ENCODE measurements at places on chromosomes 4 and X.

- no peak for DNase-seq
Observed at GRCh38 chr4:48495941-48496340, 5.9 kb downstream of the ZAR1 start.

- no peak for DNase-seq
Observed at GRCh38 chr4:57443308-57443707, 333.1 kb upstream of the IGFBP7 start.

- peak; percentile 13 for DNase-seq
Observed at GRCh38 chr4:138188406-138189084, 53.6 kb downstream of the SLC7A11 start.

GRCh38 chrX:133674726-133675470 lies 259.6 kb upstream of the GPC4 start:
- no peak for DNase-seq

DNA sequence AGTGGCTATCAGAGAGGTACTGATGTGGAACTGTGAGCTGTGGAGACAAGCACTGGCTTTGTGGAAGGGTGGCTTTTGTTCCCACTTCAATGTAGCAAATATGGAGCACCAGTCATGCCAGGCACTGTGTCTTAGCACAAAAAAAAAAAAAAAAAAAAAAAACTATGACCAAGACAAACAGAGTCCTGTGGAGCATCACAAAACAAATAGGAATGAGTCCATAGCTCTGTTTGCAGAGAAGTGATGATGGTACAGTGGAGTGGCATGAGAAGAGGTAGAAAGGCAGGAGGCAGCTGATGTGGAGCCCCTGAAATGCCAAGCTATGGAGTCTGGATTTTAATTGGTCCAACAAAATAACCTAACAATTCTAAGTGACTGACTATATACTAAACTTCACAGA lies 116.9 kb downstream of the RAB28 start:
- no peak for DNase-seq

DNA sequence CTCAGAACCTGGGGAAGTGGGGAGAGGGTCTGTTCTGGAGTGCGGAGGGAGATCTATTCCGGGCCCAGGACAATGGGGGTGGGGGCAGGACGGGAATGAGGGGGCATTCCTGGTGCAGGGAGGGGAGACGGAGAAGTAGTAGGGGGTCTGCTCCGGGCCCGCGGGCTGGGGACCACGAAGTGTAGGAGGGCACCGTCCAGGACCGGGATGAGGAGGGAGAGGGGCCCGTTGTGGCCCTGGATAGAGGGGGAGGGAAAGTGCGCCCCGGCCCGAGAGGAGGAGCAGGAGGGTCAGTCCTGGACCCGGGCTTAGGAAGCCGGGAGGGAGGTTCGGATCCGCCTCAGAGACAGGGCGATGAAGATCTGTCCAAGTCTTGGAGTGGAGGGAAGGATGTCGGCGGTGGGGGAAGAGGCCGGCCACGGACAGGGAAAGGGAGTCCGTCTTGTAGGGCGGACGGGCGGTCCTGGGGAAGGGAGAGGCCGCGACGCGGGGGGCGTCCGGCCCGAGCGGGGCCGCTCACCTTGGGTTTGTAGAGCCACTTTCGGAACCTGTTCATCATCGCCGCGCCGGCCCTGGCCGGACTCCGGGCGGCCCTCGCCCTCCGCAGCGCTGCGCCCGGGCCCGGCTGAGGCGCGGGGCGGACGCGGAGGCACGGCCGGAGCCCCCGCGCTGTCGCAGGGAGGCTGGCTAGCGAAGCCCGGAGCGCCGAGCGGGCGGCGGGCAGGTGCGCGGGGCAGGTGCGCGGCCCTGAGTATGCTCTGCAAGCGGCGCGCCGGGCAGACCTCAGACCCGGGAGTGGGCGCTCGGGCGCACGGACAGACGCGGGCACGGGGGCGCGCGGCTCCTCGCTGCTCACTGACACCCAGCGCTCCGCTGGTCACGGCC lies at the start of gene ZFYVE28:
ZFYVE28 (minus strand) TSS at position 881 of the 885 bp plus-strand sequence; CDS start at position 559, 322 bp downstream.
- no peak for DNase-seq

- DNase-seq: no peak
Observed at GRCh38 chr4:145881576-145881975, 57.0 kb downstream of the ZNF827 start.

- DNase-seq: peak; percentile 55
Observed at GRCh38 chrX:1462596-1463251, 10.0 kb upstream of the ASMTL start.

DNA sequence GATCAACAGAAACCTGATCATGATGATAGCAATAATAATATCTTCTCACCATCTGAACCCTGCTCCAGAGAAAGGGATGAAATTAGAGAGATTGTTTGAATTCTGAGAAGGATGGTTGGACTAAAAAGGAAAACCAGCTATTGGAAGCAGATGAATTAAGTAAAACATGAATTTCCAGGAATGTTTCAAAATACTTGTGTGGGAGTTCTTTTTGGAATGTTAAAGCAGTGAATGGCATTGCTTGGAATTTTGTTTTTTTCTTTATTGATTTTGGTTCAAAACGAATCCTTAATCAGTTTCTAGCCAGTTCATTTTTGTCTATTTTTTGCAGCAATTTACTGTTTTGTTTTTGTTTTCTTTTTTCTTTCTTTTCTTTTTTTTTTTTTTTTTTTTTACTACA lies 150.3 kb downstream of the NHS start:
- DNase-seq: peak; percentile 45

GRCh38 chr4:15636818-15637217 lies 18.3 kb downstream of the FBXL5 start:
- no peak for DNase-seq

DNA sequence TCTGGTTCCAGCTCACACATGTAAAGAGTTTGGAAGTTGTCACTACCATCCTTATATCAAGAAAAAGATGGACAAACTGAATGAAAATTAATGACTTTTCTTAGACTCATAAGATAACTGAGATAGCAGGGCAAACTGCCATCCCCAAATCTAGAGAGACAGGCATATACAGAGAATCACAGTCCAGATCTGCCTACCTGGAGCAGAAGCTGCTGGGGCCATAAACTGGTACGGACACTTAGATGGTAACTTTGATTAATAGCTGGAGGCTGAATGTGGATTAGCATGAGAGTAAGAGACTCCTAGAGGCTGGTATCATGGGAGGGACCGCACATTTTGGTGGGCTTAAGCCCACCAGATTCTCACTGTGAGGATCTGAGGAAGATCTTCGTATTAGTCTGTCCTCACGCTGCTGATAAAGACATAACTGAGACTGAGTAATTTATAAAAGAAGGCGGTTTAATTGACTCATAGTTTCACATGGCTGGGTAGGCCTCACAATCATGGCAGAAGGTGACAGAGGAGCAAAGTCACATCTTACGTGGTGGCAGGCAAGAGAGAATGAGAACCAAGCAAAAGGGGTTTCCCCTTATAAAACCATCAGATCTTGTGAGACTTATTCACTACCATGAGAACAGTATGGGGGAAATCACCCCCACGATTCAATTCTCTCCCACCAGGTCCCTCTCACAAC lies 10.8 kb upstream of the POLA1 start:
- DNase-seq: no peak

- DNase-seq: no peak
Observed at GRCh38 chr4:21177092-21177491, 476.8 kb downstream of the PACRGL start.

- DNase-seq: no peak
Observed at GRCh38 chrX:67613996-67614395, 70.2 kb downstream of the AR start.

GRCh38 chrX:133337250-133337649 lies 78.0 kb downstream of the GPC4 start:
- DNase-seq: no peak

- no peak for DNase-seq
Observed at GRCh38 chr4:161160718-161161117, 1003.1 kb downstream of the FSTL5 start.

DNA sequence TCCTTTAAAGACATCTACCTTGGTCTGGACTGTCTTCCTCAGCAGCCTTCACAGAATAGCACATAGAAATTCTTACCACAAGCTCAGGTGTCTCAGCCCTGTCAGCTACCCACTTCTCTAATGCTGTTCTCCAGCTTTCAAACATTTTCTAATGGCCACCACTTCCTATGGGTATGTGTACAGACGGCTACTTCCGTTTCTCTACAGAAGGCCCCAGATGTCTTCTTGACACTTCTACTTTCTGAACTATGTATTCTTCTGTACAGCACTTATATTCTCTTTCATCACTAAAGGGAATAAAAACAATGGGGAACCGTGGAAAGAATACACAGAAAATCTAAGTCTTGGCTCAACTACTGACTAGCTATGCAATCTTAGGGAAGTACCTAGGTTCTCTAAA lies 13.3 kb downstream of the OPHN1 start:
- DNase-seq: no peak

DNA sequence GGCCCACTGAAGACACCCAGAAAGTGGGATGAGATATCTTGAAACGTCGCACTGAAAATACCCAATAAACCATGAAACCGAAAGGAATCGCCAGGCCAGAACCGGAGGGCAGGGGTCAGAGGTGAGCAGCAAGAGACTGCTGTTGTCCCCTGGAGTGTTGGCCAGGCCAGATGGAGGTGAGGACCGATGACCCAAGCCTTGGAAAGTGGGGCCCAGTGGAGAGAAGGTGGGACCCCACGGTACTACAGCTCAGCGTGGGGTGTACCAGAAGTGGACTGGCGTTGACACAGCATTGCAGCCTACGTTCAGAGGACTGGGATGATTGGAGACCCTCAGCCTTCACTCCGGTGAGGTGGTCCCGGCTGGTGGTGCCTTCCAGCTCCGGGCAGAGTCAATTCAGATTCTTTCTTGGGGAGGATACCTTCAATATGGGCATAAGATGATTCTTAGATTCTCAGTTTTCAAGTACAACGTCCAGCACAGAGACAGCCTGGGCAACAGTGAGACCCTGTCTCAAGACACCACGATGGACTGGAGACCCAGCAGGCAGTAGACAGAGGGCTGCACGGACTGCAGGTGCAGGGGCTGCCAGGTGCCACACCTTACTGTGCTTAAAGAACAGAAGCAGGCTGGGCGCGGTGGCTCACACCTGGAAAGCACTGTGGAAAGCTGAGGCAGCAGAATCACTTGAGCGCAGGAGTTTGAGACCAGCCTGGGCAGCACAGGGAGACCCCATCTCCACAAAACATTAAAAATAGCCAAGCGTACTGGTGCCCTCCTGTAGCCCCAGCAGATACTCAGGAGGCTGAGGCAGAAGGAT lies 23.3 kb downstream of the MAEA start:
- DNase-seq: no peak

DNA sequence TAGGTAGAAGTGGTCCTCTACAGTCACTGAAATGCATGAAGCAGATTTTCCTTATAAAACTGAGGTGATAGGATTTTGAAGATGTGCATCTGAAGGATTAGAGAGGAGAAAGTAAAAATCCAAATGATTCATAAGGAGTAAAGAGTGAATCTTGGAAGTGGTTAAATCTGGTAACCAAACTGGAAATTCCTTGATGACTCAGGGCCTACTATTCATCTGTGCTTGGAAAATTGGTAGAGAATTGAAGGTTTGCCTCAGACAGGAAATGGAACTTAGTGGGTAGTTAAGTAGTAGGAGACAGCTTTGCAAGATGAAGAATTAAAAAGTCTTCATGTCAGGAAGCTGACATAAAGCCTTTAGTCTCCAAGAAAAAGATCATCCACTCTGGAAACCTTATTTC lies 368.9 kb upstream of the CTSO start:
- DNase-seq: peak; percentile 91

GRCh38 chrX:8036914-8037313 lies 109.7 kb upstream of the PNPLA4 start:
- no peak for DNase-seq

- DNase-seq: peak; percentile 13
Observed at GRCh38 chr4:173748353-173748752, 218.3 kb upstream of the HAND2 start.

GRCh38 chr4:168514249-168514852 lies 17.5 kb downstream of the PALLD start:
- DNase-seq: peak; percentile 49

DNA sequence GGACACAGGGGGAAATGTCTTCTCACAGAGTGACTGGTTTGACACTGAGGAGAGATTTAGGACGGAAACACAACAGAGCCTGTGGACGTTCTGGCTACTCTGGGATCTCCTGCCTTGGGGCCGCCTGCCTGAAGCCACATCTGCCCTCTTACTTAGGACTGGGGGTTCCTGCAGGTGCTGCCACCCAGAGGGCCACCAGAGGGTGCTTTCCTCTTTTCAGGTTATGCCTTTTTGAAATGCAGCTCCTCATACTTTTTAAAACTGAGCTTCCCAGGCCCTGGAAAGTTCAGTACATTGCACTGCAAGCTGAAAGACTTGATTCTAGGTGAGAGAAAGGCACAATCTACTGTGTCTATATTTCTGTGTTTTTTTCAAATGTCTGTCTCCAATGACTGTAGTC lies 92.2 kb upstream of the PGRMC2 start:
- DNase-seq: peak; percentile 49

DNA sequence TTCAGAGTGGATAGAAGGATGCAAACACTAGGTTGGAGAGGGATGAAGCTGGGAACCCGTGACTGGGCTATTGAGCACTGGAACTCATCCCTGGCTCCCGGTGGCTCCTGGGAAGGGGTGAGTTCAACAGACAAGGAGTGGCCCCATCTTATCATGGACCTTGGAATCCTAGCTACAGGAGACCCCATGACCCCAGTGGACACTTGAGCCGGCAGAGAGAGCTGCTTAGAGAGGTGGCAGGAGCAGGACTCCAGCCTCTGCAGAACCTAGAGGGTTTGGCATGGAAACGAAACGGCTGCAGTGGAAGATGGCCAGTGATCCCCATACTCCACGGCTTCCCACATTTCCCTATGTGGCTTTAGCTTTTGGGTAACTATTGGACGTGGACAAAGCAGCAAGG lies 205.8 kb upstream of the SPANXN1 start:
- no peak for DNase-seq

- DNase-seq: peak; percentile 77
Observed at GRCh38 chrX:51743179-51743957, at the start of gene GSPT2. Gene GSPT2, plus strand, starts transcription at chrX:51743442. Its CDS starts 185 bp downstream, at chrX:51743627.

GRCh38 chr4:88341227-88342192 lies 37.1 kb upstream of the HERC6 start:
- peak; percentile 77 for DNase-seq

DNA sequence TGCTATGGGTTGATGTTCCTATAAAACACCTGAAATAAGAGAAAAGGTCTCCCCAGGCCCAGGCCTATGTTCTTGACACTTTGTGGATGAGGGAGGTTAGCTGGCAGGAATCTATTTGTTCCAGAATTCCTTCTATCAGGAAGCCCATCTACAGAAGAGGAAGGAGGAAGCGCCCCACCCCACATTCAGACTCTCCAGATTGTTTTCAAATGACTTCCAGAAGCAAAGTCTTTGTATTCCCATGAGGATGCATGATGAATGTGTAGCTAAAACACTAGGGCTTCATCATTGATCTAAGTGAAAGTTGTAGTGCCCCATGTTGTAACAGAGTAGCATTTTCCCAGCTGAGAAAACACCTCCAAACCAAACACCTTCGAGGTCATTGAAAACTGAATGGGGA lies 16.4 kb downstream of the OTC start:
- no peak for DNase-seq

- DNase-seq: peak; percentile 17
Observed at GRCh38 chr4:174036111-174036510, 247.4 kb downstream of the FBXO8 start.

DNA sequence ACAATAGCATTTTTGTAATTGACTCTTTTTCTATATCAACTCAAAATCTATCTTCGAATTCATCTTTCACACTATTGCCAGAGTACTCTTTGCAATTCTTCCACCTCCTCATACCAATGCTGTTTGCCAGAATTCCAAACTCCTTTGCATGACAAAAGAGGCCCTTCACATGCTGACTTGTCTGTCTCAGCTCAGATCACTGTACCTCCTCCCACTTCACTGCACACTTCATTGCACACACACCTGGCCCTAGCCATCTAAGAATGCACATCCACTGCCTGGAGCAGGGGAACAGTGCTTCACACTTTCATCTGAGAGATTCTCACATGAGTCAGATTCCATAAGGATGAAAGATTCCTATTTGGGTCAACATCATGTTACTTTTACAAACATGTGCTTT lies 56.5 kb downstream of the PRDM5 start:
- DNase-seq: peak; percentile 33

All from fibroblast of skin of abdomen (primary cell).